ENCODE measurements at places on chromosomes 7 and 10.

GRCh38 chr7:35241884-35242283 is 12.0 kb downstream of the TBX20 start:
- DNase-seq: no peak

DNA sequence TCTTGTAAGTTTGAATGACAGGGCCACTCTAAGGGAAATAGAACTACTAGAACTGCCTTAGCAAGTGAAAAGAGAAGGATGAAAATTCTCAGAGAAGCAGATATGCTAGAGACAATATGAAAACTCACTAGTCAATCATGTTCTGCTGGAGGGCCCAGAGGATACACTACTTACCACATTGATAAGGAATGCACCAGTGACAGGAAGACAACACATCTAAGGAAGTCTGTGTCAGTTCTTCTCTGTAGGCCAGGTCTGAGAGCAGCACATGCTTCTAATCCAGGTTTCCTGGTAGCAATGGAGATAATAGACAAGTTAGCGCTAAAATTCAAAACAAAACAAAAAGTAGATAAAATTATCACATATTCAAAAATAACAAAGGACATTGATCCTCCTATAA is 235.2 kb upstream of the AKR1E2 start:
- no peak for DNase-seq

DNA sequence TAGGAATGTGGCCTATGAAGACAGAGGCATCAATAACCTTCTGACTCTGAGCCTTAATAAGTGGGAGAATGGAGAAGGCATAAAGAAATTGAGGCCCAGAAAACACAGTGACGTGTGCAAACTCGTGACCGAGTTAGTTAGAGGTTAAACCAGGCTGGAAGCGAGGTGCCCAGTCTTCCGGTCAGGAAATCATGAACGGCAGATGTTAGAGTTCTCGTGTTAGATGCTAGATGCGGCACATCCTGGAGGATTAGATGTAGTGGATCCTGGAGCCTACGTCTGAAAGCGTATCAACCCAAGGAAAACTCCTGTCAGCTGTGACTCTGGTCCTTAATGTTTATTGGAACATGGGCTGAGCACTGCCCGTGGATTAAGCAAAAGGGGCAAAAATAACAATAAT is 275.9 kb downstream of the TCF7L2 start:
- no peak for DNase-seq

- DNase-seq: no peak
Observed at GRCh38 chr10:72049969-72050781, 38.2 kb downstream of the SPOCK2 start.

DNA sequence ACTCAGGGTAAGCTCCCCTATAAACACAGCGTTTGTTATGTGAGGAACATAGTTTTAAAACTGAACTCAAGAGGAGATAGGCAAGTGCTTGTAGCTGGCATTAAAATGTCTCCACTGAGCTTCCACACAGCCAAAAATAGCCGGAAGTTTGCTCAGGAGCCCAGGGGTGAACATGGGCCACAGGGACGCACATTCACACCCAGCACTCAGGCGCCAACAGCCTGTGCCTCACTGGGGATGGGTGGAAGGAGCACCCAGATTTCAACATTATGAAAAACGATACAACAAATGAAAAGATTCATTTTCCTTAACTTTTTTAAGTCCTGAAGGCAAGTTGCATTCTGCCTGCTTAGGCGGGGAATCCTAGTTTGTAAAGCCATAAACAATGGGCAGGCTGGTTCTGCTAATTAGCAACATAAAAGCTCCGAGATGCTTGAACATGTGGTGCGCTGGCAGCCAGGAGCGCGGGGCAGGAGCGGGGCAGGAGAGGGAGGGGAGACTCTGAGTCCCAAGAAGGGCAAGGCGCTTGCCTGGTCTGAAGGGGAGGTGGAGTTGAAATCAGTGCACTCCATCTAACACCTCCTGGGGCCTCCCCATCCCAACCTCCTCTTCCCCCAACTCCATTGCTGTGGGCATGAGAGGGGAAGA is 235.9 kb downstream of the COBL start:
- DNase-seq: no peak

DNA sequence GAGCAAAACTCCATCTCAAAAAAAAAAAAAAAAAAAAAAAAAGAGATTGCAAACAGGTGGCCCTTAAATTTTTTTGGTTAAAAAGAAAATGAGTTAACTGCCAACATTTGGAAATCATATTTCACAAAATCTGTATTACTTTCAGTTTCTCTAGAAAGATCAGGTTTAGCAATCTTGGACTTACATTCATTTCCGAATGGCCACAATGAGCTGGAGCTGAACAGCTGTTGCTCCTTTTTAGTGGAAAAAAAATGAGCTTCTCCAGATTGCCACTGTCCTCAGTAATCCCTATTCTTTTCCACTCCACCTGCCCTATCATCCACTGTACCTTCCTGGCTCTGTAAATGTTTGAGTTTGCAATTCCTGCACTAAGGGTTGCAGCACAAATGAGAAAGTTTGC is 43.6 kb downstream of the RAB11FIP2 start:
- DNase-seq: no peak

All from AG08395 (cell line).